NCI-H1417 treated with DMSO at 0.1 percent for 48 hours (cell line): ENCODE measurements at places on chromosomes 13 and 19.

DNA sequence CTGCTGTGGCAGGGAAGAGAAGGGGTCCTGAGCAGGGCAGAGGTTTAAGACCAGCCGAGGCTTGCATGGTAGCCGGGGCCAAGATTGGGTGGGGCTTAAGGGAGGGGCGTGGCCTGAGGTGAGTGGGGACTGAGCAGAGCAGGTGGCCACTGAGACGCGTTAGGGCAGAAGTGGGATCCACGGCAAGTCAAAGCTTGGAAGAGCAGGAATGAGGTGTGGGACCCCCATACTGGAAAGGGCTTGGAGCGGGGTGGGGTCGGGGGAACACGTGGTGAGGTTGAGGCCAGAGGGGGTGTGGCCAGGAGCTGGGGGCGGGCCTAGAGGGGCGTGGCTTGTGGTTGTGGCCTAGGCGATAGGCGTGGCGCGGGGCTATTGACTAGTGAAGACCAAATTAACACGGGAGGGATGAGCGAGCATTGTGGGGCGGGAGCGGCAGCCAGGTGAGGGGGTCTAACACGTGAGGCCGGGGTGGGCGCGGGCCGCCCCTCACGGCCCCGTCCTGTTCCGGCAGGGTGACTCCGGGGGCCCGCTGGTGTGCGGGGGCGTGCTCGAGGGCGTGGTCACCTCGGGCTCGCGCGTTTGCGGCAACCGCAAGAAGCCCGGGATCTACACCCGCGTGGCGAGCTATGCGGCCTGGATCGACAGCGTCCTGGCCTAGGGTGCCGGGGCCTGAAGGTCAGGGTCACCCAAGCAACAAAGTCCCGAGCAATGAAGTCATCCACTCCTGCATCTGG is 3.3 kb downstream of the CFD start:
- no peak for DNase-seq

GRCh38 chr13:44401577-44401976 is 28.0 kb downstream of the SERP2 start:
- DNase-seq = no peak

DNA sequence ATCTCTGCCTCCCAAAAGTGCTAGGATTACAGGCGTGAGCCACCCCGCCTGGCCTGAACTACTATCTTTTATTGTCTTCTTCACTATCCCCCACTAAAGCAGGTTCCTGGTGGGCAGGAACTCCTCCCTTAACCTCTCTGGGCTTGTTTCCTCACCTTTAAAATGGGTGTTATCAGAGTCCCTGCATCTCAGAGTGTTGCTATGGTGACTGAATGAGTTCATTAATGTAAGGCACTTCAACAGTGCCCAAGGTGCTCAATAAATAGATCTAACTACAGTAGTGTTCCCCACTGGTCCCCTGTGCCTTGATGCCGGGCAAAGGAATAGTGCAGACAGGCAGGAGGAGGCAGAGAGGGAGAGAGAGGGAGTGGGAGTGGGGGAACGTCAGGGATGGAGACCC is 20.5 kb downstream of the CCDC97 start:
- no peak for DNase-seq

GRCh38 chr19:3798137-3798536 is 12.0 kb upstream of the MATK start:
- no peak for DNase-seq

DNA sequence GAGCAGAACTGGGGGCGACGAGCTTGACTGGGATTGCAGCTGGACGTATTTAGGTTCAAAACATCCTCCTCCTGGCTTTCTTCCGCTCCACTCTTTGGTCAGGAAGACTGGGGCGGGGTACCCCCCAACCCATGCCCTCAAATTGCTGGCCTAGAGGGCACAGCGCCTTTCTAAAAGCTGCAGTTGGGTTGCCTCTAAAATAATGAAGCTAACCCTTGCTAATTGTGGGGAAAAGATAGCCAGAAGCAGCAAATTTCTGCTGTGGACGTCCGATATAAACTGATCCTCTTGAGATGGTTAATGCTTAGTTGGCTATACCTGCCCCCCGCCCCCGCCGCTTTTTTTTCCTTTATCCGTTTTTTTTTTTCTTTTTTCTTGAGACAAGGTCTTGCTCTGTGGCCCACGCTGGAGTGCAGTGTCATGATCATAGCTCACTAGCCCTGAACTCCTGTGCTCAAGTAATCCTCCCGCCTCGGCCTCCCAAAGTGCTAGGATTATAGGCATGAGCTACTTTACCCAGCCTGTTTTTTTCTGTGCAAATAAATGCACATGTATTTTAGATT is 754 bp upstream of the CHERP start:
- no peak for DNase-seq

- DNase-seq = no peak
Measured at GRCh38 chr13:38180670-38181069, 169.0 kb upstream of the UFM1 start.

DNA sequence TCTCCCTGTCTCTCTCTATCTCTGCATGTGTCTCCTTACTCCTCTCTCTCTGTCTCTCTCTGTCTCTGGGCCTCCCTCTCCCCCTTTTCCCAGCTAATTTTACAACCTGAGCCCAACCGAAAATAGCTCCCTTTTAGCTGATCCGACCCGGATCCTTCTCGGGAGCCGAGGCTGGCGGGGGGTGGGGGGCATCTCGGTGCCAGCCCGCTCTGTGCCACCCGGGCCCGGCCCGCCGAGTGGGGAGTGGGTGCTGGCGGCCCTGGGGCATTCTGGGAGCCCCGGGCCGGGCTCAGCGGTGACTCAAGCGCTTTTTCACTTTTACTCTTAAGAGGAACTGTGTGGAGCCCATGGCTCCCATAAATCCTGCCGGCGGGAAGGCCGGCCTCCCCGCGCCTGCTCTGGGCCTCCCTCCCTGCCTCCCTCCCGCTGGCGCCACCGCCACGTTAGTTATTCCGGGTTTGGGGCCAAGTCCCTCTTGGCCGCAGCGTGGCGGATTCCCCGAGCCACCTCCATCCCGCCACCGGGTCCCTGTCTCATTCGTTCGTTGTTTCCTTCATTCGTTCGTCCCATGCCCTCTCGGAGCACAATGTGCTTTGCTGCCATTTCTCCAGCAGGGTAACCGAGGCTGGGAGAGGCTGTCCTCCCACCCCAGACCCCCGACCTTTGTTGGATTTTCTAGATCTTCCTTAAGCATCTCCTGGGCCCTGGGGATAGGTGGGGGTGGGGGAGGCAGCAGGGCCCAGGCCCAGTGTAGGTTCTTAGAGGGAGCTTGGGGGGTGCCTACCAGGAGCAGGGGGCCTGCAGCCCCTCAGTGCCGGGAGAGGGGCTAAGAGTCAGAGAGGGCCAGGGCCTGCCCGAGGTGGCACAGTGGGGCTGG is 3.2 kb downstream of the NFIC start:
- no peak for DNase-seq

- DNase-seq = no peak
Measured at GRCh38 chr13:40667622-40667978, 1.2 kb upstream of the FOXO1 start.

GRCh38 chr19:17379221-17379631 is 2.1 kb upstream of the PLVAP start:
- no peak for DNase-seq

DNA sequence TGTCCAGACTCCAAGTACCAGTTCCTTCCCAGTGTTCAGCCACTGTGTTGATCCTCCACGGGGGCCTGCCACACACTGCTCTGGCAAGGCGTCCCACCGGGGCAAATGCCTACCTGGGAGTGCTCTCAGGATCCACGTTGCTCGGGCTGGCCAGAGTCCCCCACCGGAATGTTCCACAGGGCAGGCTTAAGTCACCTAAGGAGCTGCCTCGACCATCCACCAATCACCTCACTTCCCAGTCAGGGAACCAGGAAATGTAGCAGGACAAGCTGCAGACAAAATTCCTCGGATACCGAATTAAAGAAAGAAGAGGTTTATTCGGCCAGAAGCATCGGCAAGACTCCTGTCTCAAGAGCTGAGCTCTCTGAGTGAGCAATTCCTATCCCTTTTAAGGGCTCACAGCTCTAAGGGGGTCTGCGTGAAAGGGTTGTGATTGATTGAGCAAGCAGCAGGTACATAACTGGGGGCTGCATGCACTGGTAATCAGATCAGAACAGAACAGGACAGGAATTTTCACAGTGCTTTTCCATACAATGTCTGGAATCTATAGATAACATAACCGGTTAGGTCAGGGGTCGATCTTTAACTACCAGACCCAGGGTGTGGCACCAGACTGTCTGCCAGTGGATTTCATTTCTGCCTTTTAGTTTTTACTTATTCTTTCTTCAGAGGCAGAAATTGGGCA is 56.9 kb upstream of the EDNRB start:
- DNase-seq = no peak

DNA sequence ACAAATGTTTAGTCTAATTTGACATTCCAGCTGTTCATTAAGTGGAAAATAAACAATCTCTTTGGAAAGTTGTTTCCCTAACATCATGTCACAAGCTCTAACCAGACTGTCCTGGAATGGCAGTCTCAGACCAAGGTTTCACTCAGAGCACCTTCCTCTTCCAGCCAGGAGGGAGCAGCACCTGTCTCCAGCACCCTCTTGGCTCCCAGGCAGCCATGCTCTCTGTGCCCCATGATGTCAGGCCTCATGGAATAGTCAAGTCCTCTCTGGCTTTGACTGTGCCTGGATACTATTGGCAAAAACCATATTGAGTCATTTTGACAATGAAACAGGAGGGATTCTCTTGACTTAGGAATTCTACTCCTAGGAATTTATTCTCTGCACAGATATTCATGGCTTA is 171.4 kb downstream of the OXGR1 start:
- no peak for DNase-seq

GRCh38 chr13:43019811-43020210 is 3.6 kb upstream of the DNAJC15 start:
- DNase-seq = no peak
